ENCODE measurements at places on chromosomes 6 and 20.
A peak's percentile ranks its signal among the peaks of the same experiment; 100 is the strongest.

GRCh38 chr6:157996918-157997702 lies 15.4 kb downstream of the SYNJ2 start:
- DNase-seq, result no peak

GRCh38 chr20:34334654-34335407 lies 28.2 kb upstream of the ITCH start:
- no peak for DNase-seq

DNA sequence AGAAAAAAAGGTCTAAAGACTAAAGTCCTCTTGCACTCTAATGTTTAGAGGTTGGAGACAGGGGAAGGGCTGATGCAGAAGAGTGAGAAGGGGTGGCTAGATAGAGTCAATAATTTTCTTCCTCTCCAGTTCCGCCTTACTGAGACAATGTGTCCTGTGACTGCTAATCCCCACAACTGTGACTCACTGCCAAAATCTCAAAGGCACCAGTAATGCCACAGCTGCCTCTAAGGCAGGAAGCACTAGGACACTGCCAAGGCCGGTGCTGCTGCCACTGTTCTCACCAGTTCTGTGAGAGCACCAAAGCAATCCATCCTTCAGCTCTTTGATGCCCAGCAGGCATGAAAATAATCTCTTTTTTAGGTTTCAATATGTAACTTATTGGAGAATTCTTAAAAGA lies 701.9 kb upstream of the MAP3K7 start:
- no peak for DNase-seq

DNA sequence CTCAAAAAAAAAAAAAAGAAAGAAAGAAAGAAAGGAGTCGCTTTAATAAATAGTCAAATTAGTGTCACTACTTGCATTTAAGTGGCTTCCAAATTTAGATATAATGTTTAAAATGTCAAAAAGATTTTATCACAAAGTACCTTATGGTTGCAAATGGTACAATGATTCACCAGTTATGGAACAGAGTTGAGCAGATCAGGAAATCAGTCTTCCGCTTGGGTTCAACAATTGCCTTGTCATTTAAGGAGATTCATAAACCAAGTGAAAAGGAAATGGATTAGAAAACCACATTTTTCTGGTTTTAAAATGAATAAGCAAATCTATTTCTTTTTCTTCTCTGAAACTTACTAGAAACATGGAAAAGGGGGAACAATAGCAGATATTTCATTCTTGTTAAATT lies 94.8 kb upstream of the PTPRT start:
- DNase-seq, result no peak

DNA sequence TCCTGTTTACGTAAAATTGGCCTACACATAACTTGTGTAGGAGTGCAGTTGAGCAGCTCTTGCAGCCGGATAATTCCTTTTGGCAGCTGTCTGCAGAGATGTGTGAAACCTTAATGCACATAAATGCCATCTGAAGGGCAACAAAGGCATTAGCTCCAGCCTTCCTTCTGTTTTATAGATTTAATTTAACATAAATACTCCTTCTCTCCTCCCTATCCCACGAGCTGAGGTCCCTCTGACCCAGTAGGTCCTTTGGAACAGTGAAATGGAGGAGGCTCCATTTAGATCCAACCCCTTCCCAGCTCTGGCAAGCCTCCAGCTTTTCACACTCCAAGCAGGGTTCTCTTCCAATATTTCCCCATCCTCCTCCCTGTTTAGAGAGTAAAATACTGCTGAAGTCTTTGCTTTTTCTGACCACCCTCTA lies 6.5 kb downstream of the PLEKHG1 start:
- DNase-seq, result no peak

DNA sequence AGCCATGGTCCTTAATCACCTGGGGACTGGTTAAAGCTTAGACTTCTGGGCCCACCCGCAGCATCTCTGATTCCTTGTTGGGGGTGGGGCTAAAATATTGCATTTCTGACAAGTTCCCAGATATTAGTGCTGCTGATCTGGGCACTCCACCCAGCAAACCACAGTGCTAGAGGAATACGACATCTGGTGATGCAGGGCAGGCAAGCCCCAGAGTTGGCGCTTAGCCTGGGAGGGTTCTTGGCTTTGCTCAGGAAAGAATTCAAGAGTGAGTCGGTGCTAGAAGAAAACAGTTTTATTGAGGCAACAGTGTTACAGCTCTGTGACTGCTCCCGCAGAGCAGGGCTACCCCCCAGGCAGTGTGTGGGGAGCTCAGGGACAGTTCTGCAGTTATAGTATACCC lies 210.7 kb downstream of the TFAP2C start:
- no peak for DNase-seq

DNA sequence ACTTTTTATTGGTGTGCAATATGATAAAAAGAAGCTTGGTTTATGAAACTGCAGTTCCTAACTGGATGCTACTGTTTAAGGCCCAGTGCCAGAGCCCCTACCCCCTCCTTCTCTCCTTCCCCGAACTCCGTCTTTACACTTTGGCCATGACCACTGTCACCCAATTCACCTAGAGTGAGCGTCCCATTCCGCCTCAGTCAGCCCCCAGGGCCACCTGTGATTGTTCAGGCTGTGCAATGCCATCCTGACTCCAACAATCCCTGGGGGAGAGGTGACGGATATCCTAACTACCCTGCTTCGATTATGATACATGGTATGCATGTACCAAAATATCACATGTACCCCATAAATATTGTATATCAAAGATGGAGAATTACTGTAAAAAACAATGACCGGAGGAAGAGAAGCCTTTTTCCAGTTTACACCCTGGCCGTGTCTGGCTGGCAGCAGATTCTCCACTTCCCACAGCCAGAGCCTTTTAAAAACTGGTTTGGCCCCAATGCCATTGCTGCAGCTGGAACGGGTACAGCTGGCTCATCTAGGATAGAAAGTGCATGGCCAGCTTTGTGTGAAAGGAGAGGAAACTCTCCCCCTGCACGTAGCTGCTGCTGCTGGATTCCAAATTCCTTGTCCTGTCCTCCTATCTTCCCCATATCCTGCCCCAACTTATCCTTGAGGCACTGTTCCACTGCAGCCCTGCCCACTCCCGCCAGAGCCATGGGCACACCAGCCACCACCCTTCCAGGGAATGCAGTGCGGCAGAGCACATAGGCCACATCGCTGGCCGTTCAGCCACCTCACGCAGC lies 99.7 kb downstream of the JPH2 start:
- DNase-seq, result no peak

GRCh38 chr20:14829906-14830305 lies 492.5 kb upstream of the FLRT3 start:
- no peak for DNase-seq

DNA sequence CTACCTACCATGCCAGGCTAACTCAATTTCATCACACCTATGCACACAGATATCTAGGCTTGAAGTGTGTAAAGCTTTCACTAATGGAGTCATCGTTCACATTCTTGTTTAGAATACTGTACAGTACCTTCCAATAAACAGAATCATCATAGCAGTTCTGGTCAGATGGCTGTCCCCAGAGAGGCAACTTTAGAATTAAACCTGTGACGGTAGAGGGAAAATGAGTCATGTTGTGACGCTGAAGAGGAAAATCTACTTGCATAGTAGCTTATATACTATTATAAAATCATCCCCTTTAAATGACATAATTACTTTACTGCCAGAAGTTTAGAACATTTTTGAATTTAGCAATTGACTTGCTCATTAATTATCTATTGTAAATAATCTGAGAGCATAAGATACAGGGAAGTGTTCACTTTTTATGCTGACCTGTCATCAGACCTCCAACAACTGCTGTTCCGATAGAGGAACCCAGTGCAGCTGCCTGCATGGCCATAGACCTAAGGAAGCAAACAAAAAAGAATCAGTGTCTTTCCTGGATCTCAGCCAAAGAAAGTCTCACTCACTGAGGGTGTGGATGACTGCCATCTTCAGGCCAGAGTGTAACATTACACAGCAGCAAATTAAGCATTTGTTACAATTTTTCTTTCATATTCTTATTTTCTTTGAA lies 29.8 kb downstream of the RHAG start:
- peak; percentile 87 for DNase-seq

- no peak for DNase-seq
Measured at GRCh38 chr20:25739615-25740320, 43.1 kb upstream of the ZNF337 start.

DNA sequence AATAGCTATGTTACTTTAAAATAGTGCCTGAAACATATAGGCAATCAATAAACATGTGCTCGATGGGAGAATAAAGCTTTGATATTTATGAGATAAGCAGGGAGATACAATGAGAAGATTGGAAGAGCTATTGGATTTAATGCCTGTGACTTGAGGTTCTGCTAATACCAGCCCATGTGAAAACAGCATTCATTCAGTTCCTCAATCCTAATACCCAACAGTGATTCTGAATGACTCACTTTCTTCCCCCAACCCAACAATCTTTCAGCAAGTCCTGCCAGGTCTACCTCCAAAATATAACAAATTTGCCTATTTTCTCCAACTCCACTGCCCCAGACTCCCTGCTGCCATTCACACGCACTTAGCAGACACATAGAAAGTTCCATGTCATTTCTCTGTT lies 26.6 kb upstream of the KLHL31 start:
- no peak for DNase-seq

DNA sequence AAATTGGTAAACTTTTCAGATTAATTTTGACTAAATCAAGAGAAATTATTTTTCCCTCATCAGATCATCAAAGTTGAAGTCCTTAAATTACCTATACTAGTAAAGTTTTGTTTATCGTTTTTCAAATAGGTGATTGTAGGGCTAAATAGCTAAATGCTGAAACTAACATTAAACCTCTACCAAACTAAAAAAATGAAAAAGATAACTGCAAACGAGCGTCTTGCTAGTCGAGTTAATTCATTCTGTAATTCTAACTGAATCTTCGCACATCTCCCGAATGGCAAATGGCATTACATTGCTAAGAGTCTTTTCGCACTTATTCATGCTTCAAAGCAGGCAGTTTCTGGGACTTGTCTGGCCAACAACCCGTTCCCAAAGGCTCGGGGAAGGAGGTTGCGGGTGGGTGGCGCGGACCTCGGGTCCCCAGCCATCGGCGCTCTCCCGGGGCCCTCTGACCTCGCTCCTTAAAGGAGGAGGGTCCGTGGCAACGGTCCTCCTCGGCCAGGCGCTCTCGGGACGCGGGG lies 43.8 kb downstream of the POPDC3 start:
- DNase-seq, result no peak

DNA sequence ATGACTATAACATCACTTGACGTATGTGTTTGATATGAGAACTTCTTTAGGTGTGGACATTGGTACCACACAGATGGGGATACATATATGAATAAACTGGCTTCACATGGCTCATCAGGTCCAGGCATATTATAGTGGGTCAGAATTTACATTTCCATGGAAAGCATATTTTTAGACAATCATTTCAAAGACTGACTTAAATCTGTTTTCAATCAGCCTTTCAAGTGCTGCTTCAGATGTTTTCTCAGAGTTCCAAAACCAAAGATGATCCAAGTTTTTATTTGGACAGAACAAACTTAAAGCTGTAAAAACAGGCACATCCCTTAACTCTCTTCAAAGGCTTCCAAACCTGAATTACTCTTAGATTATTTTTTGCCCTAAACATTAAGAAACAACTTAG lies 88.1 kb downstream of the PRSS35 start:
- DNase-seq, result no peak

- no peak for DNase-seq
Measured at GRCh38 chr6:78199044-78199443, 546.2 kb downstream of the MEI4 start.

- DNase-seq, result no peak
Measured at GRCh38 chr20:8398263-8399051, 266.4 kb downstream of the PLCB1 start.

- DNase-seq, result no peak
Measured at GRCh38 chr6:168404560-168404959, 36.4 kb upstream of the SMOC2 start.

GRCh38 chr6:157224951-157225574 lies 98.3 kb downstream of the TMEM242 start:
- DNase-seq, result no peak

DNA sequence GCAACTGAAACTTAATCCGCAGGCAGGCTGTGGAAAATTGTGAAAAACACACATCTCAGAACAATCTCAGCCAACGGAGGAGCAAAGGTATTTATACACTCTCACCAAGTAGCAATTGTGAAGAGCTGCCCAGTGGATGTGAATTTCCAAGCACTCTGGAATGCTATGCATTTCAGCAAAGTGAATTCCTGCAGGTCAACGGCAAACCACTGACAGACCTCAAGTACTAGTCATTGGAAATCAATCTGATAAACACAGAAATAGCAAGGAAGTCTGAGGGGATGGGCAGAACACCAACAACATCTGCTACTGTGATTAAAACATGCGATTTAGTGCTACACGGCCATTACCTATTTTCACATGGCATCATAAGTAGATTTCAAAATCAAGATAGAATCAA lies 429.1 kb downstream of the HTR1B start:
- DNase-seq, result no peak

DNA sequence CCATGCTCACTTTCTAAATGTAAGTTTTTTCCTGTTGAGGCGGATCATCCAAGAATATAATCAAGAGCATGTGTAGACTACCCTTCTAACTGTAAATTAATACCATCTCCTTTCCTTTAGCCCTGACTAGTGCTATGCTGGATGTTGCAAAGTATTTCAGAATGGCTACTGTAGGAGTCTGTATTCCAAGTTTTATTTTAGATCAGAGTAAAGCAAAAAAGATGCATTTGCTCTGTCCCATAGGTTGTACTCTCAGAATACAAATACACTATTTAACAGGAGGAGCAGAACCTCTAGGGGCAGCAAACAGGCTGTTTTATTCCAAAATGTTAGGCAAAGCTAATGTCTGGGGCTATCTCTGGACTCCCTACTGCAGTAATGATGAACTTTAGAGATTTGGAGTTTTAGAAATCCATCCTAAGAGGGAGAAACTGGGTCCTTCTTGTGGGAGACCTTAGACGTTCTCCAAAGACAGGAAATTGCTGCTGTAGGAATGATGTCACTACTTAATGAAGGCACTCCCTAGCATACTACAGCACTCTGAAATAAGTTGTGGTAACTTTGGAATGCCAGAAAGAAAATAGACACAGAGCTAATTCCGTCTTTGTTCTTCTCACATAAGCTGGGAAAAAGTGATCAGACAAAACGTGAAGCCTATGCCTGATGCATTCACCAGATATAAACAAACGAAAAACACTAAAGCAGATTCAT lies 392.4 kb upstream of the HS3ST5 start:
- DNase-seq, result no peak

GRCh38 chr20:37405351-37405897 lies 59.5 kb downstream of the SRC start:
- DNase-seq, result no peak

GRCh38 chr6:3948866-3949265 lies 99.7 kb downstream of the FAM50B start:
- DNase-seq, result no peak

- DNase-seq, result no peak
Measured at GRCh38 chr6:39929733-39930461, 4.4 kb downstream of the MOCS1 start.

DNA sequence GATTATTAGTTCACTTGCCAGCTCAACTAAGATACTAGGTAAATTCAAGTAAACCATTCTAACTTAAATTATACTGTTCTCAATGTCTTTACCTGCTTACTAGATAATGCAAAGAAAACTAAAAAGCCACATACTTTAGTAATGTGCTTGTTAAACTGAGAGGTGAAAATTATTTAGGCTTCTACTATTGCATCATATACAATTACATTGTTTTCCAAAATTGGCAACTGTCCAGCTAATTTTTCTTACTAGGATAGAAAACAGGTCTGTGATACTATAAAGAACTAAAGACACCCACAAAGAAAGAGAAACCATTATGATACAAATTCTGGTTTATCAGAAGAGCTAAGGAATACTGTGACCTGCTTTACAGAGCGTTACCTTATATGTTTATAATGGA lies 45.6 kb upstream of the ALDH8A1 start:
- DNase-seq, result no peak

GRCh38 chr20:18567739-18568091 lies 483 bp downstream of the SMIM26 start:
- DNase-seq, result no peak
